ENCODE measurements at places on chromosomes 2 and 18.

DNA sequence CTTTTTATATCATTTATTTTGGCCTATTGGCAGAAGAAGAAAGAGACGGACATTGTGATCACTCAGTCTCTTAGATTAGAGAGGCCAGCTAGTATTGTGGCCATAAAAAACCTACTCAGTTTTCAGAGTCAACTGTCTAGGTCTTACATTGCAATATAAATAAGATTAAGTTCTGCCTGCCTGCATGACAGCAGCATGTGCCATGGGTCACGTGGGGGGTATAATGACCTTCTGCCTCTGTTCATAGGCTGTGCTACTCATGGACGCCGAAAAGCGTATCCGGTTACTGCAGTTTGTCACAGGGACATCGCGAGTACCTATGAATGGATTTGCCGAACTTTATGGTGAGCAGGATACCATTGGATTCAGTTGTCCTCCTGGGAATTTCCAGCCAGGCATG is 238.5 kb downstream of the ALPK2 start:
- no peak for DNase-seq

GRCh38 chr2:143190431-143190830 is 61.2 kb downstream of the ARHGAP15 start:
- no peak for DNase-seq

GRCh38 chr2:151520976-151521375 is 111.3 kb downstream of the RIF1 start:
- no peak for DNase-seq

DNA sequence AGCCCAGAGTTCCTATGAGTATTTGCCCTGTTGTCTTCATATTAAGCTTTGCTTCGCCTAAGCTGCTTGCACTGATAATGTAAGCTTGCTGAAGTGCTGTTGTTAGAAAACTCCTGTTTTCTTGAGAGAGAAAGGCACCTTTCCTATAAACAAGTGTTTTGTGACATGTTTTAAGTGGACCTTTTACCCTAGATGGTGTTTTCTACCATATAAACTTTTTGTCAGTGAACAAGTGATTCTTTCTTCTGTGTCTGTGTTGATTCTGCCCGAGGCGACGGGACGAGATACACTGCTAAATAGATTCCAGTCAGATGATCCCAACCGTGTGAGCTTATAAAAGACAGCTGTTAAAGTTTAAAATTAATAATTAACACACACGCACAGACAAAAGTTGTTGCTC is 24.1 kb downstream of the CABLES1 start:
- no peak for DNase-seq

- no peak for DNase-seq
Observed at GRCh38 chr18:77088963-77089722, 43.4 kb downstream of the MBP start.

GRCh38 chr2:121888189-121888557 is 132.7 kb downstream of the TSN start:
- DNase-seq = peak; percentile 43

GRCh38 chr18:79926715-79927606 is 24.5 kb downstream of the SLC66A2 start:
- peak; percentile 64 for DNase-seq
